Immature natural killer cell (primary cell): ENCODE measurements at places on chromosomes 16 and 17. TPM values are rescaled to one million over a fixed set of nuclear protein-coding genes. Genes with fewer than 3 reads are reported as not detected.

AOC2 gene
- not detected for polyA plus RNA-seq

DNA sequence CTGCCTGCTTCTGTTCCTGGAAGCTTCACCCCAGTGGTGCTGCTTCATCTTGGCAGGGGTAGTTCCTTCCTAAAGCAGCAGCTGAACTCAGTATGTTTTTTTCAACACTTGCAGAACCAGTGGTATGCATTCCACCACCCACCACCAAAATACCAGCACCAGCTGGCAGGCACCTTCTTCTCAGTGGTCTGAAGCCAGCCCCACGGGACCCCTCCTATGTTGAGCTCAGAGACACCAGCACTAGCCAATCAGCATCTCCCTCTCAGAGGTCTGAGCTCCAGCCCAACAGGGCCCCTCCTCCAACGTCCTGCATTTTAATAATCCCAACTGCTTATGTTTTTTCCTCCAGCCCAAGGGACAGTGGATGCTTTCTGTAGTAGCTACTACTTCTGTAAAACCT is 299.6 kb upstream of the CCL2 start:
- no peak overlapping the region for H3K4me3 ChIP-seq
- H3K27me3 ChIP-seq: peaks cover 3% of the 10 kb centered on the region
- H3K4me1 ChIP-seq: no peaks in the 10 kb centered on the region
- H3K27ac ChIP-seq: no peak overlapping the region
- peaks cover 4% of the 10 kb centered on the region for H3K36me3 ChIP-seq

- no peak overlapping the region for H3K4me3 ChIP-seq
- peaks cover 10% of the 10 kb centered on the region for H3K4me1 ChIP-seq
- H3K27me3 ChIP-seq: peaks cover 6% of the 10 kb centered on the region
- no peaks in the 10 kb centered on the region for H3K36me3 ChIP-seq
Observed at GRCh38 chr17:60106340-60107059, 27.8 kb upstream of the HEATR6 start.

CHST6 gene
- not detected for polyA plus RNA-seq

DNA sequence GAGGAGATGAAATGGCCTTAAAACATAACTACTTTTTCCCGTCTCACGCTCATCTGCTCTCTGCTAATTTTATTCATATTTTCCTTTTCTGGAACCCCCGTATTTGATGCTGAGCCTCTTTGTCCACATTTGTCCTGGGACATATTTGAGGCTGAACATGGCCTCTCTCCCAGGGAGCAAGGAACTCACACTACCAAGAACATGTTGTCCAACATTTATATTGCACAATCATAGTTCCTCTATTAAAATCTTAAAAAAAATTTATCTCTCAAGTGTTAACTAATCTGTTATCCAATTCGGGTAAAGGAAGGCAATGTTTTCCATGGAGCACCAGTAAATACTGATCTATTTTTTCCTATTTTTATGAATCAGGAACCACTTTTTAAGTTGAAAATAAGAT is 60.2 kb downstream of the CMC2 start:
- no peaks in the 10 kb centered on the region for H3K4me1 ChIP-seq
- peaks cover 5% of the 10 kb centered on the region for H3K27me3 ChIP-seq
- DNase-seq: no peak
- H3K4me3 ChIP-seq: no peak overlapping the region
- no peak overlapping the region for H3K27ac ChIP-seq

TLE7 gene
- polyA plus RNA-seq: not detected
